ENCODE measurements at places on chromosomes 1 and 21. TPM values are rescaled to one million over a fixed set of nuclear protein-coding genes. Genes with fewer than 3 reads are reported as not detected.

- H3K36me3 ChIP-seq: no peaks in the 10 kb centered on the region
- no peak for DNase-seq
- no peaks in the 10 kb centered on the region for H3K4me1 ChIP-seq
- no peaks in the 10 kb centered on the region for H3K27me3 ChIP-seq
- no peak overlapping the region for H3K27ac ChIP-seq
Observed at GRCh38 chr1:221939607-221940006, 197.7 kb upstream of the DUSP10 start.

DNA sequence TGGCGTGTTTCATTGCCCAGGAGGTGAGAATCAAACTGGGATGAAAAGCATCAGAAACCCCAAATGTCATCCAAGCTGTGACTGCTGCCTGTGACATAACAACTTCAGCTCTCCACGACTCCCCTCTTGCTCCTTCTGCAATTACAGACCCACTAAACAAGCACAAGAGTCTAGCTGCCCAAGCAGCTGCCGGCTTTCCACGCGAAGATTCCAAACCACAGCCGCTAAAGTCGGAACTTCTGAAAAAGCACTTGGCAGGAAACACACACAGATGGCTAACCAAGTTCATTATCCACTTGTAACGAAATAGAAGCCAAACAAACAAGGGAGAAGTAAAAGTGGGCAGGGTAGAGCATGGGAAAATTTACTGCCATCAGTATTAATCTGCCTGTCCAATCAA lies 198.1 kb downstream of the SLC35F3 start:
- no peak overlapping the region for H3K27ac ChIP-seq
- DNase-seq: no peak
- H3K27me3 ChIP-seq: peaks cover 16% of the 10 kb centered on the region

DNA sequence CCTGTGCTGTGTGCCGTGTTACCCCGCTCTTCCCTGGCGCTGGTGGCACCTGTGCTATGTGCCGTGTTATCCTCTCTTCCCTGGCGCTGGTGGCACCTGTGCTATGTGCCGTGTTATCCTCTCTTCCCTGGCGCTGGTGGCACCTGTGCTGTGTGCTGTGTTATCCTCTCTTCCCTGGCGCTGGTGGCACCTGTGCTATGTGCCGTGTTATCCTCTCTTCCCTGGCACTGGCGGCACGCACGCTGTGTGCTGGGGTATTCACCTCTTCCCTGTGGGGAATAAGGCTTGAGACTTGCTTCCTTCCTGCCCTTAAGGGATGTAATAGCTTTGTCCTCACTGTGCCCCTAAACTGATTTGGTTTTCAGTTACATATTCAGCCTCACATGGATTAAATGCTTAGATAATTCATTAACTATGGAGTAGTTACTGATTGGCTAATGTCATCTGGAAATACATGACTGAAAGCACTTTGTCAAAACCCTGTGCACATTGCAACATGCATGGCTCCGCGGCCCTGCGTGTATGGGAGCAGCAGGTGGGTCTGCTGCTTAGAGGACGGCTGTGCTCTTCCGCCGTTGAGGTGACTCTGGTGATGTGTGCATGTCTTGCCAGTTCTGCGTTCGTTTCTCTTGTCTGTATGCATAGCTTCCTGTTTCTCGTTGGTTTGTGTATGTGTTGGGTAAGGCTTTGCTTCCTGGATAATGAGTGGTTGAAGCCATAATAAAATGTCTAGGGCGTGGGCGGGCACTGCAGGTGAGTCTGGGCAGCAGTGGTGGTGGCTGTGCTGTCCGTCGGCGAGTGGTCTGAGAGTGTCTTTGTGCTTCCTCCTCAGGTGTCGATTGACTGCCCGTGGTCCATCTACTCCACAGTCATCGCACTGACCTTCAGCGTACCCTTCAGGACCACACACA lies 17.9 kb upstream of the PWP2 start:
- no peaks in the 10 kb centered on the region for H3K27me3 ChIP-seq
- peaks cover 16% of the 10 kb centered on the region for H3K36me3 ChIP-seq
- DNase-seq: peak; percentile 25
- H3K27ac ChIP-seq: peak overlapping the region; percentile 58

DNA sequence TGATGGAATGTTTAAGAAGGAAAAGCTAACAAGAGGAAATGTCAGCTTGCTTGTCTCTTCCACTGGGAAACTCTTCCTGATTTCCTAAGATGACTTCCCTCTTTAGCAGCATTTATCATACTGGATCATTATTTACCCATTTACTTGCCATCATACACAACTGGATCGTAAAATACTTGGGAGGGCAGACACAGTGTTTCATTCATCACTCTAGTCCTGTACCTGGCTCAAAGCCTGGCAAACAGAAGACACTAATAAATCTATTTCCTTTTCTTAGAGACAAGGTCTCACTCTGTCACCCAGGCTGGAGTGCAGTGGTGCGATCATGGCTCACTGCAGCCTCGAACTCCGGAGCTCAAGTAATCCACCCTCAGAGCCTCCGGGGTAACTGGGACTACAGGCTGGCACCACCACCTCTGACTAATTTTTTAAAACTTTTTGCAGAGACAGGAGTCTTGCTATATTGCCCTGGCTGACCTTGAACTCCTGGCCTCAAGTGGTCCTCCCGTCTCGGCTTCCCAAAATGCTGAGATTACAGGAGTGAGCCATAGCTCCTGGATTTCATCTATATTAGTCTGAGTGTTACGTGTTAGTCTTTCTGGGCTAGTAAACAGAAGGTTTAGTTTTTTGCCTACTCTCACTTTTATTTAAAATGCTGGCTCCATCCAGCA lies 574.6 kb downstream of the SMYD3 start:
- no peak overlapping the region for H3K27ac ChIP-seq
- H3K4me3 ChIP-seq: no peak overlapping the region
- no peak for DNase-seq

DNA sequence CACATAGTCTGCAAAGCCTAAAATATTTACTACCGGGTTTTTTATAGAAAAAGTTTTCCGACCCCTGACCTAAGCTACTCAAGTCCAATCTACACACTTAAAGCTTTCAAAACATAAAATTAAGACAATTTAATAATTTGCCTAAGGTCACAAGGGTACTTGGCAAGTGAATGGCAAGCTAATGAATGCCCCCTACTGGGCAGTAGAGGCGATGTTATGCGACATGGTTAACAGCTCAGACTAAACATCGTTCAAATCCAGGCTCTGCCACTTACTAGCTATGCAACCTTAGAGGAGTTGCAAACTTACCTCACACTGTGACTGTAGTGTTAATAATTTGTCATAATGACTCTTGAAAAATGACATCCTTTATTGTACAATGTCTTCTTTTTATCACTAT lies 317.2 kb upstream of the NFIA start:
- no peaks in the 10 kb centered on the region for H3K36me3 ChIP-seq
- peaks cover 6% of the 10 kb centered on the region for H3K27me3 ChIP-seq
- H3K27ac ChIP-seq: no peak overlapping the region
- DNase-seq: no peak

DNA sequence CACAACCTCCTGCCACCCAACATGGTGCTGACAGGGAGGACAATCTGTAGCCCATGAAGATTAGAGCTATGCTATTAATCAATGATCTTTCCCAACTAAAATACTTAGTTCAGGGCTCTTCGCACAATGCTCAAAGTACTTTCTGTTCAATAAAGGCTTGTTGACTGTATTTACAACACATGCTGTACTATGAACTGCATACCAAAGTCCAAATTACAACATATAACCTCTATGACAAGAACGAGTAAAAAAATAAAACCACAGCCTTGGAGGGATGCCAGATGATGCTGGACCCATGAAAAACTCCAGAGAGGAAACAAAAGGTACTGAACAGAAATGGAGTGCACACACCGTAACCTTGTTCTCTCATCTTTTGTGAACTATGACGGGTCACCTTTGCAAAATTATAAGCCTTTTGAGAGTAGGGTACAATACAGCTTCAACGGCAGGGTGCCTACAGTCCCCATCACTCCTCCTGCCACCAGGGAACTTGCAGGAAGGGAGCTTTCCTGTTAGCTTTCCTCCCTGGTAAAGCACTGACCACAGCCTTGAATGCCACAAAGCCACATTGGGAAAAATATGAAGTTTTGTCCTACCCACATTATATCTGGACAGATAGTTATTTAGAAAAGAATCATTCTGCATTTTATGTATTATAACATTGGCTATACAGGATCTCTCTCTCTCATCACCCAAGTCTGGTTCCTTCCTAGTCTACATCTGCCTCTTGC lies 175.6 kb downstream of the NRIP1 start:
- H3K27me3 ChIP-seq: no peaks in the 10 kb centered on the region
- no peak overlapping the region for H3K4me3 ChIP-seq
- peaks cover 7% of the 10 kb centered on the region for H3K4me1 ChIP-seq
- H3K27ac ChIP-seq: no peak overlapping the region
- no peaks in the 10 kb centered on the region for H3K36me3 ChIP-seq

DNA sequence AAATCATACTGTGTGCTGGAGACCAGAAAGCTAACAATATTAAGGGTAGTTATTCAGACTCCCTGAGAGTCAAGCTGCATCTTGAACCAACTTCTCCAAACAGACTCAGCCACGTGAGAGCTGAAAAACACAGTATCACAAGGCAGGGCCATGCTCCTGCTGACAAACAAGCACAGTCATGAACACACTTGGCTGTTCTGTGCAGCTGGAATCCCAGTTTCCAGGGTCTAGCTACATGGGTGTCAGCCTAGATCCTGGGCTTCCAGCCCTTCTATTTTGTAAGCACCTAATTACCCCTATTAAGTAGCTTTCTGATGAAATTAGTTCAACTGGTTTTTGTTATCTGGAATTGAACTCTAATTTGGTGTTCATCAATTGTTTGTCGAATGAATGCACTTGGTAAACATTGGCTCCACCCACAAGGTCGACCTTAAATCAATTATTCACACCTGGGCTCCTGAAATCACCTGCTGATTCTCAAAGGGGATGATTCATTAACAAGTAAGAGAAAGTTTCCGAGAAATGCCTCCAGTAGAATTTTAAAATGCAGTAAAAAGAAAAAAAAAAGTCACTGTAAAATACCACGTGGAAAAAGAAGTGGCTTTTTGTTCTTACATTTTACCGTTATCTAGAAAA lies 179.3 kb downstream of the ZC3H11B start:
- peaks cover 21% of the 10 kb centered on the region for H3K4me1 ChIP-seq
- no peaks in the 10 kb centered on the region for H3K27me3 ChIP-seq
- no peak overlapping the region for H3K27ac ChIP-seq
- peaks cover 7% of the 10 kb centered on the region for H3K36me3 ChIP-seq
- no peak for DNase-seq

DNA sequence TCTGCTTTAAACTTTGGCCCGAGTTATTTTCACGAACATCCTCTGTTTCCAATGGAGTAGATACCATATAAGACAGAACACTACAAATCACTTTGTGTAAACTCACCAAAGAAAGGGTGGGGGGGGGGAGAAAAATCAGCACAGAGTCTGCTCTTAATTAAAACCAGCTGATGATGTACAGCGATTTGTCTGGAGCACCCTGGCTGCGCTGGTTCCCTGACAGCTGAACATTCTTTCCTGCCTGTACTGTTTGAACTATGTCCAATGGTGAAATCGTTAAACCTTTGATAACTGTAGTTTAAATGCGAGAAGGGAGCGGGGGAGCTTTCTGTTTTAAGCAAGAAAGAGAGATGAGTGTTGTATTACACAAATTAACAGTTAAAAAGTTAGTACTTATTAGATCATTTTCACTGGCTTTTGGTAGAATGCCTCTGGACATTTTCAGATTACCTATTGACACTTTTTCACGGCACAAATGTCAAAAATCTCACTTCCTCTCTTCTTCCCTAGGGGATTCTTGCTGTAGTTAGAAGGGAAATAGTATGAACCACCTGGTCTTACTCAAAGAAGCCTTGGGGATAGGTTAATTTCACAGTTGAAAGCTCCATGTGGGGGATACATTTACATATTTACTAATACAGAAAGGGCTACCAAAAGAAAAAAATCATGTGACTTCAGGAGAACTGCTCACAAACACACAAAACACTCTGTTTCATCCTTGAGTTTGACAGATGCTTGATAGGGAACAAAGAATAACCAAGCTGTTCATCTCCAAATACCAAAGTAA lies 140.2 kb upstream of the RUNX1 start:
- peaks cover 17% of the 10 kb centered on the region for H3K4me1 ChIP-seq
- H3K4me3 ChIP-seq: peak overlapping the region; percentile 29
- H3K36me3 ChIP-seq: no peaks in the 10 kb centered on the region

DNA sequence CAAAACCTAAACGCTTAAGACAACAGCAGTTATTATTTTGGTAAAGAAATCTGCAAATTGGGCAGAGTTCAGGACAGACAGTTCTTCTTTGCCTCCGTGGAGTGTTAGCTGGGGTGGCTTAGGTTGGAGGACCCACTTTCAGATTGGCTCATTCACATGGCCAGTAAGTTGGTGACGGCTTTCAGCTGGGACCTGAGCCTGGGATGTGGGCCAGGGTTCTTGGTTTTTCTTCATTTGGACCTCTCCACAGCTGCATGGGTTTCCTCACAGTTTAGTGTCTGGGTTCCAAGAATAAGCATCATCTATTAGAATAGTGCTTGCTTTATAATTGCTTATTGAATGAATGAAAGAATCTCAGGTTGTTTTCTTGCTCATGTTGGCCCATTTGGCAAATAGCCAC lies 72.2 kb downstream of the ATF6 start:
- no peak overlapping the region for H3K4me3 ChIP-seq
- H3K36me3 ChIP-seq: peaks cover 28% of the 10 kb centered on the region
- H3K27ac ChIP-seq: no peak overlapping the region

- H3K27me3 ChIP-seq: peaks cover 90% of the 10 kb centered on the region
- H3K4me1 ChIP-seq: peaks cover 31% of the 10 kb centered on the region
- H3K27ac ChIP-seq: peak overlapping the region; percentile 64
- peak; percentile 83 for DNase-seq
- no peaks in the 10 kb centered on the region for H3K36me3 ChIP-seq
- H3K4me3 ChIP-seq: no peak overlapping the region
Observed at GRCh38 chr1:46527474-46528296, 23.8 kb downstream of the KNCN start.

SLC37A1 gene
- 24.8 TPM for total RNA-seq

Data from type B pancreatic cell (in vitro differentiated cells).